ENCODE measurements at places on chromosomes 7 and 10. TPM values are rescaled to one million over a fixed set of nuclear protein-coding genes. Genes with fewer than 3 reads are reported as not detected.

- H3K4me3 ChIP-seq: no peak overlapping the region
- no peak for DNase-seq
- H3K36me3 ChIP-seq: no peaks in the 10 kb centered on the region
- peaks cover 38% of the 10 kb centered on the region for H3K4me1 ChIP-seq
Measured at GRCh38 chr10:30029164-30029871, 30.1 kb downstream of the JCAD start.

Gene RNF32
- total RNA-seq: 0.20 TPM

GRCh38 chr10:69389827-69390490 is 26.8 kb downstream of the TACR2 start:
- H3K4me3 ChIP-seq: no peak overlapping the region
- H3K27ac ChIP-seq: no peak overlapping the region
- DNase-seq: no peak
- H3K27me3 ChIP-seq: no peaks in the 10 kb centered on the region
- H3K36me3 ChIP-seq: peaks cover 38% of the 10 kb centered on the region

Gene MLXIPL
- not detected for total RNA-seq

DNA sequence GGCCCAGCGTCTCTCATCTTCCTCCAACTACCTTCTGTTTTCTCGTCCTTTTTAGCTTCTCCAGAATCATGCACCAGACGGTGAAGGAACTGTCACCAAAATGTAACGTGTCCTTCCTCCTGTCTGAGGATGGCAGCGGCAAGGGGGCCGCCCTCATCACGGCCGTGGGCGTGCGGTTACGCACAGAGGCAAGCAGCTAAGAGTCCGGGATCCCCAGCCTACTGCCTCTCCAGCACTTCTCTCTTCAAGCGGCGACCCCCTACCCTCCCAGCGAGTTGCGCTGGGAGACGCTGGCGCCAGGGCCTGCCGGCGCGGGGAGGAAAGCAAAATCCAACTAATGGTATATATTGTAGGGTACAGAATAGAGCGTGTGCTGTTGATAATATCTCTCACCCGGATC is 15.8 kb downstream of the TACR2 start:
- H3K27me3 ChIP-seq: no peaks in the 10 kb centered on the region
- H3K4me3 ChIP-seq: no peak overlapping the region
- DNase-seq: no peak
- no peaks in the 10 kb centered on the region for H3K4me1 ChIP-seq
- no peak overlapping the region for H3K27ac ChIP-seq
- H3K36me3 ChIP-seq: peaks cover 43% of the 10 kb centered on the region

Gene SPDYE8
- not detected for total RNA-seq

Gene FKBP9
- total RNA-seq: 0.31 TPM

- H3K27ac ChIP-seq: peak overlapping the region; percentile 96
- H3K4me3 ChIP-seq: peak overlapping the region; percentile 88
- peaks cover 13% of the 10 kb centered on the region for H3K4me1 ChIP-seq
- peaks cover 11% of the 10 kb centered on the region for H3K36me3 ChIP-seq
- DNase-seq: peak; percentile 25
Measured at GRCh38 chr7:25124465-25125136, 459 bp downstream of the CYCS start.

Gene TAS2R4
- 0.92 TPM for total RNA-seq

DNA sequence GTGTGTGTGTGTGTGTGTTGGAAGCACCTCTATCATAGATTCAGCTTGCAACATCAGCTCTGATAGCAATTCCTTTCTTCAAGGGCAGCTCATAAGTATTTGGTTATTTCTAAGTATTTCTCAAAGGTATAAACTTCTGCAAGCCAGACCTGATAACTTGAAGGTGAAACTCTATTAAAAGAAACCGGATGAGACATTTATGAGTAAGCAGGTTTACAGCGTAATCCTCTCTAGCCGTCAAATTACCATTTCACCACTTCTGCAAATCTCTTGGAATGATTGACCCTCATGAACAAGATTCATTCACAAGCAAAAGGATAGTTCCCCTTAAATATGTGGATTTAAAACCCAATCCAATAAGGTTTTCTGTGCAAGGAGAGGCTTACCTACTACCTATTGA is 23.1 kb downstream of the PDE1C start:
- no peak overlapping the region for H3K27ac ChIP-seq
- H3K4me3 ChIP-seq: no peak overlapping the region
- H3K36me3 ChIP-seq: no peaks in the 10 kb centered on the region
- DNase-seq: no peak
- no peaks in the 10 kb centered on the region for H3K4me1 ChIP-seq
- no peaks in the 10 kb centered on the region for H3K27me3 ChIP-seq

Gene DENND2A
- not detected for total RNA-seq

All from CD8-positive, alpha-beta memory T cell (primary cell).